GM10248 (cell line): ENCODE measurements at places on chromosomes 12 and 14.

- no peak for DNase-seq
Measured at GRCh38 chr12:6978611-6979011, 7.9 kb downstream of the EMG1 start.

DNA sequence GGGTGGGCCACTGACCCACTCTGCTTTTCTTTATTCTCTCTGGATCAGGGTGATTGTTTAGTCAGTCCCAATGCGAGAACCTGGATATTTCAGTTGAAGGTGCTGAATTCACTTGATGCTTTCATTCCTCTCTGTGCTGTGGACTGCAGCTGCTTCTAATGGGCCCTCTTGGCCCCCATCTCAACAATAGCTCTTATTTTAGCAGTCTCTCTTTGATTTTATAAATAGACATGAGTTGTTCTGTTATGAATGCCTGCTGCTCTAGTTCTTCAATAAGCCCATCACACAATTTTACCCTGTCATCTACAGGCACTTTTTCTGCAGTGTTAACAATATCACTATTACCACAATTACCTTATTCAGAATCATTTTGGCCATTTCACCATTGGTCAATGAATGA, 54.1 kb upstream of the YARS2 start:
- DNase-seq = no peak

DNA sequence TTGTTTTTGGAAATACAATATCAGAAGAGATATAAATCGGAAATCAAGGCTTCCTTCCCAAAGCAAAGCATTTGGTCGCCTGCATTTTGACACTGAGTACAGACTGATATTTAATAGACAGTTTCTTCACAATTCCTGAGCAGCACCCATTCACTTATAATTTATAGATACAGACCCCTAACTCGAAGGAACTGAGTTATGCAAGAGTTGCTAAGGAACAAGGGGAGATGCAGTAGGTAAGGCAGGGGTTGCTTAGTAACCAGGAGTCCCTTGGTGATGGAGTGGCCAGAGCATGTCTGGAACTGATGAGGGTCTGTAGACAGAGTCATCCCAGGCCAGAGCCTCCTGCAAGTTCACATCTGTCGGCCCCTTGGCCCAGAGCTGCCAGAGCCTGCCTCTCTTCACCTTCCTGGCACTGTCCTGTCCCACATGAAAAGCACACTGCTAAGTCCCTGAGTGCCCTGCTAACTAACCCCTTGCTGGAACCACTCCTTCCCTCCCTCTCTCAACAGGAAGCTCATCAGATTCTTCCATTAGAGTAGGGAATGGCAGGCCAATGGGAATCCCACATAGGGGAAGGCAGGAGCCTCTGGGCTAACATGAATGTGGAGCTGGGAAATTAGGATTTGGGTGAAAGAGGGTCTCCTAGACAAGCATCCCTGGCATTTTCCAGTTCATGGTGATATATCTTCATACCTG, 3.6 kb upstream of the DHRS2 start:
- peak; percentile 3 for DNase-seq

GRCh38 chr14:56297449-56297848, 179.2 kb downstream of the PELI2 start:
- DNase-seq = no peak

- DNase-seq = no peak
Measured at GRCh38 chr12:29234965-29235626, 86.0 kb downstream of the FAR2 start.

GRCh38 chr14:61107869-61108493, 126.9 kb downstream of the SLC38A6 start:
- no peak for DNase-seq

DNA sequence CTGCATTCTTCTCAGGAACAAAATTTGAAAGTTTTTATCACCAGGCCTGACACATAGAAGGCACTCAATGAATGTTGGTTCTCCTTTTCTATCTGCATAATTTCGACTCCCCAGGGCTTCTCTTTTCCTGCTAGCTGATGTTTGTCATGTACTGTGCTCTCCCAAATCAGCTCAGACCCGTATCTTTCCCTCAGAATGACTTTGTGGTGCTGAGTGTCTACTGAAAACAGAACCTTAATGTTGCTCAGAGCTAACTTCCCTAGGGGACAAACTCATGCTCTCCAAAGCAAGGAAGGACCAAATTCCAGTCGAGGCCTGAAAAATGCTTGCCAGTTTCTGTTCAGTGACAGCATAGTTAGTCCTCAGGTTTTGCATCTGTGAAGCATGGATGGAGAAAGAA, 1.9 kb downstream of the ARHGDIB start:
- no peak for DNase-seq

GRCh38 chr12:29304388-29304787, 76.6 kb downstream of the ERGIC2 start:
- DNase-seq = no peak

DNA sequence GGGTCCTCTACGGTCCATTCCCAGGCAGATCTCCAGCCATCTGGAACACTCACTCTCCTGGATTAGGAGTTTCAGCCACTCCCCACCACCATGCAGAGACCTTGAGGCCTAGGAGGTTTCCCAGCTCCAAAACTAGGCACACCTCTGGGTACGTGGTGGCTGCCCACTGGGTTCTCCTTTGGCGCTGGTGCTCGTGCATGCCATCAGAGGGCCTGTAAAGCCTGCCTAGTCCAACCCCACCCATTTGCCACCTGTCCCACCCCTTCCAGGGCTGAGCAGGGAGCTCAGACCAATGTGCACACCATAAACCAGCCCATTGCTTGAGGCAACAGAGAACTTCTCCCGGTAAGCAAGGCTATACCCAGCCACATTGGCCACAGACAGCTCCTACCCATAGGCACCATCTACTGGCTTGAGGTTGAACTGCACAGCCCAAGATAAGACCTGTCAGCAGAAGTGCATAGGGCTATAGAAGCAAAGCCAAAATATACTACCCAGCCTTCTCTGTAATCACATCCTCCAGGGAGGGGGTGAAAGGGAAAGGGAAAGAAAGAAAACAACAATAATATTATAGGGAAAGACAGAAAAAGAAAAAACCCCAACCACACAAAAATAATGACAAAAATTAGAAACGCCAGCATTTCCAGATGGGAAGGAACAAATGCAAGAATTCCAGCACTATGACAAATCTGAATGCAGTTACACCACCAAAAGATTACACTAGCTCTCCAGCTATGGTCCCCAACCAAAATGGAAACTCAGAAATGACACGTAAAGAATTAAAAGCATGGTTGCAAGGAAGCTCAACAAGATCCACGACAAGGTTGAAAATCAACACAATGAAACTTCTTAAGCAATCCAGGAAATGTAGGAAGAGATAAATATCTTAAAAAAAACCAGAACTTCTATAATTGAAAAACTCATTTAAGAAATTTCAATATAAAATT, 111.9 kb upstream of the CCDC175 start:
- peak; percentile 34 for DNase-seq

- DNase-seq = no peak
Measured at GRCh38 chr12:114649585-114649984, 34.4 kb downstream of the TBX3 start.

DNA sequence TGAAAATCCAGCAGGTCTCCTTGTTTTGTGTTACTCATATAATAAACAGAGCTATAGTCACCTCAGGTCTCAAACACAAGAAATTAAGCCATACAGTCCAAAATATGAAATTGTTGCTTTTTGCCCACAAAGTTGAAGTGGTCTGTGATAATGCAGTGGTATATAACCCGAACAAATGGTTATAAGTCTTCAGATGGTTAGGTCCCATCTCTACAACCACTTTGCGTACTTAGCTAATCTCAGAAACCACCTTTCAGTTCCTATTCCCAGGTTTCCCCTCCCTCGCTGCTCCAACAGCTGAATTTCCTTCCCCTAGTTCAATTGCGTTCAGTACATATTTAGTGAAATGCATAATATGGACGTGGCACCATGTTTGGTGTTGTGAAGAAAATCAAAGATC, 3.3 kb upstream of the KCNA5 start:
- DNase-seq = no peak

DNA sequence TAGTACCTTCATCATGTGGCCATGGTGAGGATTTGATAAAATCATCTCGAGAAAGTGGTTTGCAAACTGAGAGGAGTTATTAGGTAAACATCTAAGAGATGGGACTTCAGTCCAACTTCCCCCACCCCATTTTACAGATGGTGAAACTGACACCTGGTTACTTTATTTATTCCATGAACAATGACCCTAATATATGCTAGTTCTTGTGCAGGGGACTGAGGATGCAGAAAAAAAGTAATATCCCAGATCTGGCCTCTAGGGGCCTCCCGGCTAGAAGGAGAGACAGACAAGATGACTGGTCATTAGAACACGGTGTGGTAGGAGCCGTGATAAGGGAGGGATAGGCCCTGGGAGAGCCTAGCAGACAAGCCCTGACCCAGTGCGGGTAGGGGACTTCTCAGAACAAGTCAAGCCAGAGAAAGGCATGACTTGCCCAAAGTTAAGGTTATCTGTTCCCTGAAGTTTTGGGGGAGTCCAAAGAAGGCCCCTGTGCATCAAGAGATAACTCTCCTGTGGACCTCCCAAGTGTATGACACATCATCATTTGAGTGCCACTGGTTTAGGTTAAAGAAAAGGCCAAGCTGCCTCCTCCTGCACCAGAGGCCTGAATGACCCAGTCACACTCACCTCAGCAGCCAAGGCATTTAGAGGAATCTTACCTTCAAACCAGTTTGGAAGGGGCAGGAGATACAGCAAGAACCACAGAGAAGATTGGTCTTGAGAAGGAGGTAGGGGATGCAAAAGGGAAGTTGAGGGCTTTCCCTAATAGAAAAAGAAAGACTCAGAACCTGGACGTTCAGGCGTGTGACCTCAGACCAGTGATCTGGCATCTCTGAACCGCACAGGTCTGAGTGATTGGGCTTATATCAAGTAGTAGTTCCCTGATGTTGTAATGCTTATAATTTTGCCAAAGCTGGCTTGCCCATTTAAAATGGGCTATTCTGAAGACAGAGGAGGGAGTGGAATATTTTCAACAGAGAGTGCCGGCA, 1.6 kb downstream of the CMKLR1 start:
- DNase-seq = peak; percentile 61

DNA sequence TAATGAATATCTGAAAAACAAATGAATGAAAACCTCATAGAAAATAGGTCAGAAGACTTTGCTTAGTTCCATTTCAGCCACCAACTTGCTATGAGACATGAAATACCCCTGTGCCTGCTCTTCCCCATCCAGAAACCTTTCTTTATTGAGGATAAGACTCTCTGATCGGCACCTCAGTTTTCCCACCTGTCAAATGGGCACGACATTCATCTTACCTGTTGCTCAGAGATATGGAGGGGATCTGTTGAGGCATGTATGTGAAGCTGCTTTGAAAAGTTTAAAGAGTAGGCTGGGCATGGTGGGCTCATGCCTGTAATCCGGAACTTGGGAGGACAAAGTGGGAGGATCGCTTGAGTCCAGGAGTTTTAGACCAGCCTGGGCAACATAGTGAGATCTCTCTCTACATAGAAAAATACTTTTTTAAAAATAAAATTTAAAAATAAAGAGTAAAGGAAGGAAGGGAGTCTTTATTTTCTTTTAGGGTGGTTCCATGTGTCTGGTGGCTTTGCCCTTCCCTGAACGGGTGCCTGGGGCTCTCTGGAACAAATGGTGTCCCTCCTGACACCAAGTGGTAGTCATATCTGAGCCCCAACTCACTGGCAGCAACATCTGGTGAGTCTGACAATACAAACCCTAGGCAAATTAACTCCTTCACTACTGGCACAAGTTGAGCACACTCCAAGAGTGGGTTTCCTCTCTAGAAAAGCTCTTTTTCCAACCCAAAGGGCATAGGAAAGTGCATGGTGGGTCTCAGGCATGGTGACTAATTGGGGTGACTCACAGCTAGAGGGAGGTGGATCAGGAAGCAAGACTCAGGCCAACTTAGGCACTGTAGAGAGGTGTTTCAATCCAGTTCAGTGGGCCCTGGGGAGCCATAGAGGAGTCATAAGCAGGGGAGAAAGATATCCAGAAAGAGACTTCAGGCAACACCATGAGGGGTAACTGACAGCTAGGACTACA, 42.1 kb downstream of the MAP1LC3B2 start:
- no peak for DNase-seq

DNA sequence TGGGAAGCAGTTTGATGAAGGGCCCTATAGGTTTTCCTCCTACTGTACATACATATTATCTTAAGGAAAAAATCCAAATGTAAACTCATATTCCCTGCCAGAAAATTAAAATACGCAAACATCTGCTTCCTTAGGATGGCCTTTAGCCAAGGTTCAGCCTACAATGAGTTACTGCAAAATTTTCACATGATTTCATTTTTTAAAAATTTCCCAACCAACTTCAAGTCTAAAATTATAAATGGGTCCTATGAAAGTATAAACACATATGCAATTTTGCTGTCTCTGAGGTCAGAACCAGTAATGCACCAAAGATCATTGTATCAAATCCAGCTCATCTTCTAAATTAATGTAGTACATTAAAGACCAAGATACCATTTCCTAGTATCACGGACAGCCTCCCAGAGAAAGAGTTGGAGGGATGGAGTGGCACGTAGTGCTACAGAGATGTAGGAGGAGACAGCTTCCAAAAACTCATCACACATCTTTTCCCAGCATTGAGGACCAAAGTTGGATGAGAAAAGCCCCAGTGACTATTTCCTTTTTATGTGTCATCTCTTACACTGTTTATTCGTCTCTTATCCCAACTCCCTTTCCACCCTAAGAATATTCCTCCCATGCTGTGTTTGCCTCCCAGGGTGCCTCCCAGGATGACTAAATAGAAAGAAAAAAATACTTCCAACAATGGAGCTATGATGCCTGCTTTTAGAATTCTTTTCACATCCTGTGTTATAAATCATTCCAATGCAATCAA, 92.3 kb upstream of the SLCO1C1 start:
- no peak for DNase-seq

DNA sequence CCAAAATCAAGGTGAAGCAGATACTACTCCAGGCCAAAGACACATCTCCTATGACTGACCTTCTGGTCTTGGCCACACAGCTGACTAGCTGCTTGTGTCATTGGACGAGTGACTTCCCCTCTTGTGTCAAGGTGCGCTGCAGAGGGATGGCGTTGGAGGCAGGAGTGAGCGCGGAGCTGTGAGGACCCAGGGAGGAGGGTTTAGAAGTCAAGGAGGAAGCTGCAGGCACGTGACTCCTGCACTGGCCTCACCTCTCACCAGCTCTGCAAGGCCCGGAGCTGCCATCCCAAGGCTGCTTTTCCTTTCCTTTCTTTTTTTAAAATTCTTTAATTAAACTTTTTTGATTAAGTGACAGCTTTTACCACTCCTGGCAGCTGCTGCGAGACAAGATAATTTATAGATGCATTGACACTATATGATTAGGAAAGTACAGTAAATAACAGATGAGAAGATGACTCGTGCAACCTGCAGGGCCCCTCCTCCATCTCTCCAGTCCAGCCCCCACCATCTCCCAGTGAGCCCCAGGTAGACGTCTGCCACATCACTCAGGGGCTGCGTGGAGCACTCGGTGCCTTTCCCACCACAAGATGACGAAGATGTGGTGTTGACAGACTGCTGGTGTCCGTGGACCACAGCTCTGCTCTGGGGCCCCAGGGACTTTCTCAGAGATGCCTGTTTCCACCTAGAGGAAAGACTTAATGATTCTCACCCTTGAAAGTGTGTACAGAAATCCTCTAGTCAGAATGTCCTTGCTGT, 350.6 kb downstream of the CACNA1C start:
- no peak for DNase-seq

DNA sequence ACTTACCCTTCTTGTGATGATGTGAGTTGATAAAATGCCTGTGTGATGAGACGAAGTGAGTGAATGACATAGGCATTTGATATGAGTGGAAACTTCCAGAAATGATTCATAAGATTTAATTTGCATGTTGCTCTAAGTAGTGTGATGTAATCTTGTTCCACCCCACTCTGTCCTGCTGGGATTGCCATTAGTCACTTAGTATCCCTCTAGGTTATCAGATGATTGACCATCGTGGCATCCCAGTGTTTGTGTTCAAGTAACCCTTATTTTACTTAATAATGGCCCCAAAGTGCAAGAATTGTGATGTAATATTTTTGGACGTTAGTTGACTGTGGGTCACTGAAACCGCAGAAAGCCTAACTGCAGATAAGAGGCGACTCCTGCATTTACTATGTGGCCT, 214.4 kb upstream of the DIO2 start:
- DNase-seq = no peak
